ENCODE measurements at places on chromosomes 2 and 18.

GRCh38 chr2:241340631-241341163 is 15.4 kb upstream of the FARP2 start:
- peak; percentile 29 for DNase-seq

GRCh38 chr18:61096226-61096625 is 237.0 kb upstream of the CDH20 start:
- DNase-seq = no peak

DNA sequence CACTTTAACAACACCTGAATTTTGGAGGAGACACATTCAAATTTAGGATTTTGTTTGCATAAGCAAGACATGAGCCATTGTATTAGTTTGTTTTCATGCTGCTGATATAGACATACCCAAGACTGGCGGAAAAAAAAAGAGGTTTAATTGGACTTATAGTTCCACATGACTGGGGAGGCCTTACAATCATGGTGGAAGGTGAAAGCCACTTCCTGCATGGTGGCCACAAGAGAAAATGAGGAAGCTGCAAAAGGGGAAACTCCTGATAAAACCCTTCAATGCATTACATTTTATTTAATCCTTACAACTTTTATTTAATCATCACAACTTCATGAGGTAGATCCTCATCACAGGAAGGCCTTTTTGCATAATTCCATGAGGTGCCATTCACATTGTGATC is 242.0 kb upstream of the STON1 start:
- DNase-seq = no peak

GRCh38 chr2:221486106-221486505 is 86.0 kb downstream of the EPHA4 start:
- DNase-seq = no peak

DNA sequence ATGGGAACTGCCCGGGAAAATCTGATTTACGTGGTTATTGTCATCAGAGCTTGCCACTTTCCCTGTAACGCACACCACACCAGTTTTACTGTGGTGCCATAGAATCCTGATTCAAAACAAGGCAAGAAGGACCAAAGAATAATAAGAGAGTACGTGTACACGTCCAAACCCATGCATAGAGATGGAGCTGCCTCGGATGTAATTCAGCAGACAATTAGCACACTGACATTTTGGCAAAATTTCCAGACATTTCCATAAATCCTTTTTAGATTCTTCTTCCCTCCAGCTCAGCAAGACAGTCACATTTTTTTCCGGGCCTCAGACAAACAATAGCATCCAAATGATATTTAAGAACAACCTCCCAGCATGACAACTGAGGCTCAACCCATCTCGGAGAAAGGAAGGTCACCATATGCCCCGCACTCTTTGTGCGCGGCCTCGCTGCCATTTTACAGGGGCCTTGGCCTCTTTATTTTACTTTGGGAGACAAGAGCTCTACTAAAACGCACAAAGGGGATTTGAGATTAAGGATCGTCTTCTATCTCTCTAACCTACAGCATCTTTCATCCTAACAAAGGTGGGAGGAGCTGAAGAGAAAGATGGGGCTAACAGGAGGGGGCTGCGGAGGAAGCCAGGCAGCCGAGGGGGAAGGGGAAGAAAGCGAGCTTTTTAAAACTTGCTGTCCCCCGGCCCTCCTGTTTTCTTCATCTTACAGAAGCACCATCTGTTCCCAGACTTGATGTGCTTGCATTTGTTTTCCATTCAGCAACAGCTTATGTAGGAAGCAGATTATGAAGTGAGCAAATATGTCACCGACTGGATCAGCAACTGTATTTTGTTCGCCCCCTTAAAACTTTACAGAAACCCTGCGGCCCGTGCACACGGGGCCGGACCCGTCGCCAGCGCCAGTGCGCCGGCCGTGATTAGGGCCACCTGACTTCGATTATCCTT is 61.0 kb downstream of the CDCA7 start:
- DNase-seq = no peak

DNA sequence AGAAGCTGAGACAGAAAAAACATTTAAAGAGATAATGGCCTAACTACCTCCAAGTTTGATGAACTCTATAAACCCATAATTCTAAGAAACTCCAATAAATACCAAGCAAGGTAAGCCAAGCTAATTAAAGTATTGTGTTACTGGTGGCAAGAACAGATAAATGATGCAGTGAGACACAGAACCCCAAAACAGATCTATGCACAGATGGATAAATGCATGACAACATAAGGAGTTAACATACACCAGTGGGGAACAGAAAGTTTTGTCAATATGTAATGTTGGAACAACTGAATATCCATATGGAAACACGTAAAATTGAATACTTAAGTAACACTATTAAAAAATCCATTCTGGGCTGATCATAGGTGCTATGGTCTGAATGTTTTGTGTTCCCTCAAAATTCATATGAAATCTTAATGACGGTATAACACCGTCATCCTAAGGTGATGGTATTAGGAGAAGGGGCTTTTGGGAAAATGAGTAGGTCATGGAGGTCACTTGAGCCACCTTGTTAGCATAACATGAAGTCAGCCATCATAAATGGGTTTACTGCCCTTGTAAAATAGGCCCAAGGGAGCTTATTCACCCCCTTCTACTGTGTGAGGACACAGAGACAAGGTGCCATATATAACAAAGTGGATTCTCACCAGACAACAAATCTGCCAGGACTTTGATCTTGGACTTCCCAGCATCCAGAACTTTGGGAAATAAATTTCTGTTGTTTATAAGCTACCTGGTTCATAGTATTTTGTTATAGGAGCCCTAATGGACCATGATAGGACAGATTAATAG is 86.3 kb downstream of the SLC66A3 start:
- no peak for DNase-seq

- DNase-seq = peak; percentile 89
Measured at GRCh38 chr2:30684516-30684915, 122.7 kb downstream of the CAPN13 start.

- DNase-seq = peak; percentile 90
Measured at GRCh38 chr18:79964330-79965118, at the start of gene HSBP1L1. Gene HSBP1L1, plus strand, starts transcription at chr18:79964643. Its CDS starts 93 bp downstream, at chr18:79964736.

GRCh38 chr18:8996771-8997432 is 105.6 kb upstream of the NDUFV2 start:
- DNase-seq = no peak

GRCh38 chr2:209719034-209719433 is 52.6 kb upstream of the UNC80 start:
- DNase-seq = no peak

DNA sequence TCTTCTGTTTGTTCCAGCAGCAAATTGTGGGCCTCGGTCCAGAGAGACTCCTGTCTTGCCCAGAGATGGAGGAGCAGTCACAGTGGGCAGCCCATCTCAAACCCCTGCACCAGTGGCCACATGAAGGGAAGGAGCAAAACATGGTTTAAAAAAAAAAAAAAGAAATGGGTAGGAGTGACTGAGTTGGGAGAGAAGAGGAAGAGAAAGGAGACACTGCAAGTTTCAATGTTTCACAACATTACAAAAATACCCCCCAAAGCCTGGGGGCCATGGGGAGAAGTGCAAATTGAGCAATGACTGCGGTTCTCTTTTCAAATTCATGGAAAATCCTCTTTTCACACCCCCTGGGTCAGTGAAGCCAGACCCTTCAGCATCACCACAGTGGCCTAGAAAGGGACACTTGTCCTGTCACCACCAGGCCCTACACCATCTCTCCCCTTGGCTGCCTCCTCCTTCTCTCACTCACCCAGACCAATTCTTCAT is 117.1 kb downstream of the ZFP36L2 start:
- DNase-seq = no peak

- DNase-seq = no peak
Measured at GRCh38 chr2:216424274-216424673, 12.0 kb downstream of the SMARCAL1 start.

- no peak for DNase-seq
Measured at GRCh38 chr2:37561615-37562569, 109.5 kb downstream of the CDC42EP3 start.

GRCh38 chr2:161113693-161114575 is 46.3 kb upstream of the TANK start:
- DNase-seq = no peak

- DNase-seq = no peak
Measured at GRCh38 chr2:195503208-195503607, 153.8 kb upstream of the SLC39A10 start.

- no peak for DNase-seq
Measured at GRCh38 chr2:240797914-240798313, 22.1 kb downstream of the KIF1A start.

GRCh38 chr2:11118761-11119160 is 36.5 kb upstream of the SLC66A3 start:
- no peak for DNase-seq

GRCh38 chr2:105820691-105821090 is 76.0 kb downstream of the NCK2 start:
- DNase-seq = no peak

GRCh38 chr2:240992572-240993291 is 5.7 kb upstream of the SNED1 start:
- DNase-seq = no peak

DNA sequence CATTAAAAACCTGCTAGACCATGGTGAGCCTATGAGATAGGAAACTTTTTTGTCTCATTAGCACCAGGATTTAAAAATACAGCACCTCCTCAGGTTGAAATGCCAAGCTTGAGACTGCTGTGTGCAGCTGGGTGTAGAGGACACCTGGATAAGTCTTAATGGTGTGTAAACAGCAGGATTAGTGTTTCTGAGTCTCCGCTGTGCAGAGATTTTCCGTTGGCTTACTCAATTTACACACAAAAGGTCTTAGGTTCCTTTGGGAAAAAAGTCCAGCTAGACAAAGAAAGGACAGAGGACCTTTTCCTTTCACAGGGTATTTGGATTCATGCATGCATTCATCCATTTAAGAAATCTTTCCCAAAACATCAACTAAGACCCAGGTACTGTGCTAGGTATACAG is 168.1 kb downstream of the NRXN1 start:
- DNase-seq = no peak

- DNase-seq = no peak
Measured at GRCh38 chr18:9803063-9803697, 82.6 kb upstream of the TXNDC2 start.

GRCh38 chr2:74415762-74416395 is 5.5 kb downstream of the C2orf81 start:
- DNase-seq = no peak

GRCh38 chr2:88845772-88846661 is 154.5 kb downstream of the RPIA start:
- DNase-seq = peak; percentile 77

GRCh38 chr2:231359948-231360347 is 35.6 kb upstream of the B3GNT7 start:
- DNase-seq = no peak

GRCh38 chr2:203710226-203710625 is 3.8 kb downstream of the CD28 start:
- no peak for DNase-seq

GRCh38 chr2:16774980-16775898 is 109.6 kb upstream of the CYRIA start:
- DNase-seq = peak; percentile 10

DNA sequence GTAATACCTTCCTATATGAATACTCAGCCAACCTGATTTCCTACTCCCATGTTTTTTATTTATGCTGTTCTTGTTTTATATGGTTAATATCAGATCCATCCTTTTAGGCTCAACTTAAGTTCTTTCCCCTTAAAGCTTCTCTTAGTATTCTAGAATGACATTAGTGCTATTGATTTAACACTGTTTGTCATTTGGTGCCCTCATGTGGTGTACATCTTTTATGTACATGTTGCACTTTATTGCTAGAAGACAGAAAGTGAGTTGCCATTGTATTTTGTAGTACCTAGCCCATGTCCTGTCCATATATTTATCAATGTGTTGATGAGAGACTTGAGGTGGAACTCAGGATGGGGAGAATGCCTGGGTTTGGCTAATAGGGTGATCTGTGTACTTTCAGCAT is 2.5 kb downstream of the HTRA2 start:
- DNase-seq = peak; percentile 40

DNA sequence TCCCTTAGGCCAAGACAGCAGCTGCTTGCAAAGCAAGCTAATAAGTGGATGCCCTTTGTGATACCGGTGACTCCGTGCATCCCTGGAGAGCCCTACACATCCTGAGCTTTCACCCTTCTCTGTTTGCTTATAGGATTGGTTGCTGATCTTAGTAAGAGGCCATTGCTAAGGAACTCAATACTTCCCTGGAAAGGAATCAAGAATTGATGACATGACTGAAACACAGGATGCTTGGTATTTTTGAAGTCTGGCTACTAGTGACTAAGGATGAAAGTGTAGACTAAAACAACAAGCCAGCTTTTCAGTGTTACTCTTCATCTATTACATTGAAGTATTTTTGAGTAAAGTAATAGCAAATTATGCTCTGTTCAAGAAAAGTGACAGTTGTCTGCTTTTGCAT is 123.0 kb upstream of the SERPINE2 start:
- no peak for DNase-seq

GRCh38 chr2:11955314-11955713 is 208.9 kb downstream of the LPIN1 start:
- no peak for DNase-seq

GRCh38 chr2:406231-406630 is 118.3 kb upstream of the ALKAL2 start:
- DNase-seq = no peak

DNA sequence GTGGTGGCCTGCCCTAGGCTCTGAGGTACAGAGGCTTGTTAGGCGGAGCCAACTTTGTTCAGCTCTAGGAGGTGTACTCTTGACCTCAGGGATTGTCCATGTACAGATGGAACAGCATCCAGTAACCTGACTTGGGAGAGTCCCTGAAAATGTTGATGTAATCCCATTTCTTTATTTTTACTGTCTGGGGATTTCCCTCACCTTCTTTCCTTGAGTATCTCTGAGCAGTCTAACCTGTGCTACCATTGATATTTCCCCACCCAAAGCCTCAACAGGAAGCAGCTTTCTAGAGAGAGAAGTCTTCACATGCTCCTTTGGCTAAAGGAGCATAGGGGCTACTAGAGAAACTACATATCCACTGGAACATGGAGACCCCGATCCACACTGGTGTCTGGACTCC is 10.4 kb downstream of the IL36A start:
- DNase-seq = no peak

DNA sequence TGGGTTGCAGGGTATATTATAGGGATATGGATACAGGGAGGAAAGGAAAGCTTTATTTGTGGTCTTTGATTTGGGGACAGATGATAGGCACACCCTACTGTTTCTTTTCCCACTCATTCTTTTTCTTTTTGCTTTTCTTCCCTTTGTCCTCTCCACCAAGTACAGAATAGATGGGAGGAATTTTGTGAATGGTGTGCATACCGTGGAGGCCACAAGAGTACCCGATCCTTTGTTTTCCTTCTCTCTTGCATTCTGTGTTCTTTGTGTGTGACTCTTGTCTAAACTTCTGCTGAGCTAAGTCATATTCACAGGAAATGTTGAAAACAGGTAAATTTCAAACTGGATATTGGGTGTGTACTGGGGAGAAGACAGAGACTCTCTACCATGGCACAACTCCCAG is 321.4 kb upstream of the SLC8A1 start:
- DNase-seq = no peak

- no peak for DNase-seq
Measured at GRCh38 chr18:76712511-76713140, 109.7 kb upstream of the ZNF236 start.

DNA sequence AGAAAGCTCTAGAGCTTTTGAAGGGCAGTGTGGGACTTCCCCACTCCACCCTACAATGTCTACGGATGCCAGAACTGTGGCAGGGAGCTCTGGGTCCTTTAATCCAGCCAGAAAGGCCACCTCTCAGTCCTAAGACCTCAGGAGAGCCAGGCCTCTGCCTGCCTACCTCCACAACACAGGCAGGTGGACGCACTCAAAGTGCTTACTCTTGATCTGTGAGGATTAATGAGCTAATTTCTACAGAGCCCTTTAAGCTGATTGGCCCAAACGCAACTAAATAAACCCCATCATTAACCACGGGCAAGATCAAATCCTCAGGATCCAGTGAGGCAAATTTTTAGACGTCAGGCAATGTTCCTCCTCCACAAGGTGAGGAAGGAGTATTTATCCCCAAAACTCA is 8.1 kb downstream of the STK39 start:
- no peak for DNase-seq
